CD4-positive, alpha-beta T cell treated with Interferon gamma for 1 hour (primary cell): ENCODE measurements at places on chromosomes 7 and 10.

- DNase-seq = no peak
Observed at GRCh38 chr10:101043363-101043707, 12.3 kb downstream of the SFXN3 start.

GRCh38 chr7:127667017-127667670 is 15.2 kb downstream of the SND1 start:
- DNase-seq = no peak

DNA sequence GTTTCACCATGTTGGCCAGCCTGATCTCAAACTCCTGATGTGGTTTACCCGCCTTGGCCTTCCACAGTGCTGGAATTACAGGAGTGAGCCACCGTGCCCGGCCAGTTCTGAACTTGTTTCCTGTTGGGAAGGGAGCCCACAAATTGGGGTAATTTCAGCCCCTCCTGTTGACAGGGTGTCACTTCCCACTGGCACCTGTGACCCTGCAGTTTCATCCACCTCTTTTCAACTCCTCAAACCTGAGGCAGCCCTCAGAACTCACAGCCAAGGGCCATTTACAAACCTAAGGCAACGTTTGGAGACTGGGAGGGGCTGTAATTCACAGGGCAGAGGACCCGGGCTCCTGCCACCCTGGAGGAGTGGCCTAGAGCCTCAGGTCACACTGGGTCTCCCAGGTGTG is 22.2 kb upstream of the CHST12 start:
- DNase-seq = no peak

GRCh38 chr10:62399211-62399610 is 25.0 kb downstream of the ZNF365 start:
- no peak for DNase-seq

- DNase-seq = no peak
Observed at GRCh38 chr7:157544980-157545680, 208.3 kb downstream of the DNAJB6 start.

- no peak for DNase-seq
Observed at GRCh38 chr10:122662231-122662630, 37.4 kb downstream of the C10orf120 start.

DNA sequence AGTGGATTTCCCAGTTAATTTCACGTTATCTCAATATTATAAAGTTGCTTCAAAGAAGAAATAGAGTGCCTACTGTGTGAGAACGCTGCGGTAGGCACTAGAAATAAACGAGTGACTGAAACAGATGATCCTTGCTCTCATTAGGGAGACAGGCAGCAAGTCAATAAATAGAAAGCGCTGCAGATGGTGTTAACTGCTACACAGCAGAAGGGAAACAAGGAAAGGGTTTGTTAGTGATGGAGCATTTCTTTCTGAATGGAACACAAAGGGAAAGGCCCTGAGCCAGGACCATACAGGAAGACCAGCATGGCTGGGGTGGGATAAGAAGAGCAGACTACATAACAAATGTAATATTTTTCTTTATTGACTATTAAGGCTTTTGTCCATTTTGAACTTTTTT is 235.2 kb downstream of the MALRD1 start:
- no peak for DNase-seq
